ENCODE measurements at places on chromosomes 12 and 14.

GRCh38 chr14:92988786-92989755 lies 66.1 kb downstream of the CHGA start:
- no peak for DNase-seq

DNA sequence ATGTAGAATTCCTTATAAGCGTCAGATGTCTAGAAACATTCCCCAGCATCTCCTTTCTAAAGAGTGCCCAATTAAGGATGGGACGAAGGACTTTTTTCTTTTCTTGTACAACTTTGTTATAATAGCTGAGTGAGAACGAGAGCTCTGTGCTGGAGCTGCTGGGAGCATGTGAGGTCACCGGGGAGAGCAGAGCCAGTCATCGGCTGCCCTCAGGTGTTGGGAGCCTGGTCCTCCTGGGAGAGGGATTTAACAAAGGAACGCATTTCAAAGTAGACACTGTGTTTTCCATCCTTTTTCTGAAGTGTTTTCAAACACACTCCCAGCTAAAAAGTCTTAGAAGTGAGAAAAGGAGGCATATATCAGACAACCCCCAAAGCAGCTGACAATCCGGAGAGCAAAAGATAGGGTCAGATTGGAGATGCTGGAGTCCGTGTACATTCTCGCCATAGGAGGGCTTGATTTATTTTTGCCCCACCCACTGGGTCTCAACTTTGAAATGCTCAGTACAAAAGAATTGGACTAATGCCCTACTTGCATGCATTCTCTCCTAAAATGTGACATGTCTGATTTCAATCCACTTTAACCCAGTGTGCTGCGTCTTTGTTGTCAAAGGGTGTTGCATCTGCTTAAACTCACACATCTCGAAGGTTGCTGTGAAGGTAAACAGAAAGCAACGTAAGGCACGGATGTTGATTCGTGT lies 50.8 kb upstream of the PIWIL1 start:
- DNase-seq, result no peak

DNA sequence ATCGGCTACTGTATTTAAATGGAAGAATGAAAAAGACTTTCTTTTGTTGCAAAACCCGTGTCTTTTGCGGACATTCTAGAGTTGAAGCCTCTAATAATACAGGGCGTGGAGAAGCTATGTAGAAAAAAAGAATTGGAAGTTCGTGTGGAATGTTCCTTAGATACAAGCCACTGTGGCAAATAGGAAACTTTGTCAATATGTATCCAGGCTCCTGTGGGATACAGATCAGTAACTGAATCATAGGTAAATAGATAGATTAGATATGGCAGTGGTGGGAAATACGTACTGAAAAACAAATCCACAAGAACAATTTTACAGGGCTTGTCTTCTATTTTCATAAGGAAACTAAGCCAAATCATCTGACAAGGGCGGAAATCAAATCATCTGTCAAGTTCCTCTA lies 245.4 kb downstream of the EGLN3 start:
- DNase-seq, result no peak

- DNase-seq, result no peak
Observed at GRCh38 chr12:12017135-12017581, 53.6 kb upstream of the BCL2L14 start.

DNA sequence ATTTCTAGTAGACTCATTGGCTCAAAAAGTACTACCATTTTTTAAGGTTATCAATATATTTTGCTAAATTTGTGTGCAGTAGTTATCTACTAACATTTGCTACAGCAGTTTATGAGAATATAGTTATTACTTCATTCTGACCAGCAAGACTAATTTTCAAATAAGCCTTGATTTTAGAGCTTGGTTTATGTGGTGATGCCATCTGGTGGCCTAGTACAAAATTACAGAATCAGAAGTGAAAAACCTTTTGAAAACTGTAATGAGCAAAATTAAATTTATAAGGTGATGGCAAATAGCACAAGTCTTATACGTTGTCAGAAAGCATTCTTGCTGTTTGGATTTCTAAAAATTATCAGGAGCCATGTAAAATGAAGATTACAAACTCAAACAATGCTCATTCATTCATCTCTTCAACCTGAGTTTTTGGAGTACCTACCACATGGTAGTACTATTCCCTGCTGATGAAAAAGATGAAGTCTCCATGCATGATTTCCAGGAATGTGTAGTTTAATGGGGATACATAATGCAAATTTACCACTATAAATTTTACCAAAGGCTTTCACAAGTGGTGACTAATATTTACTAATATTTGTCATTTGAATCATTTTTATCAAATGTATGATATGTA lies 51.0 kb downstream of the MAGOHB start:
- DNase-seq, result no peak

- DNase-seq, result peak; percentile 26
Observed at GRCh38 chr12:26340649-26341048, 145.3 kb downstream of the SSPN start.

- no peak for DNase-seq
Observed at GRCh38 chr14:35821564-35822411, 4.3 kb upstream of the BRMS1L start.

- DNase-seq, result no peak
Observed at GRCh38 chr14:23829736-23830471, 123.7 kb upstream of the DHRS4 start.

- no peak for DNase-seq
Observed at GRCh38 chr14:70239802-70240201, 51.1 kb upstream of the SLC8A3 start.

- no peak for DNase-seq
Observed at GRCh38 chr14:76640923-76641395, 120.3 kb upstream of the VASH1 start.

DNA sequence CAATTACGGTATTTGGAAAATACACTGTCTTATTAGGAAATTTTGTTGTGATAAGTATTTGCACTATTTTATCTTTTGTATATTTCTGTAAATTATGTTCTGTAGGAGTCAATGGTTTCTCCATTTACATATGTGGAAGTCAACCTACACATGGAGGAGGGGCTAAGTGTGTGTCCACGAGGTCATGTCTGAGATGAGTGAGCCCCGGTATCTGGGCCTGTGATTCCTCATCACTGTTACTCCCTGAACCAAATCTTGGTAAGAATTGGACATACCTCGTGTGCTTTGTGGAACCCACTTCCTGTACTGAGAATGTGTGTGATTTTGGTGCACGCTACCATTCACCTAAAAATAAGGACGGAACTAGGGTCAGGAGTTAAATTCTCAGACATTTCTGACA lies 1105.5 kb downstream of the TMEM121 start:
- no peak for DNase-seq

GRCh38 chr14:96627811-96628775 lies 125.9 kb downstream of the PAPOLA start:
- no peak for DNase-seq

GRCh38 chr14:71262441-71262840 lies 355.2 kb downstream of the PCNX1 start:
- no peak for DNase-seq

DNA sequence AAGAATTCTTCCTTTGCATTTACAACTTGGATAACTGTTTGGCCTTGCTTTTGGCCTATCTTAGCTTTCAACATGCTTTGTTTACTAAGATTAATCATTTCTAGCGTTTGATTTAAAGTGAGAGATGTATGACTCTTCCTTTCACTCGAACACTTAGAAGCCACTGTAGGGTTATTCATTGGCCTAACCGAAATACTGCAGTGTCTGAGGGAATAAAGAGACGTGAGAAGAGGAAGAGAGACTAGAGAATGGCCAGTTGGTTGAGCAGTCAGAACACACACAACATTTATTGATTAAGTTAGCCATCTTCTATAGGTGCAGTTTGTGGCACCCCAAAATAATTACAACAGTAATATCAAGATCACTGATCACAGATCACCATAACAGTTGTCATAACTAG lies 62.3 kb upstream of the CCDC175 start:
- no peak for DNase-seq

- DNase-seq, result no peak
Observed at GRCh38 chr14:56744016-56744415, 66.3 kb downstream of the OTX2 start.

GRCh38 chr14:29548948-29549370 lies 378.7 kb downstream of the PRKD1 start:
- DNase-seq, result no peak

- no peak for DNase-seq
Observed at GRCh38 chr12:117444781-117445180, 83.4 kb upstream of the NOS1 start.

- DNase-seq, result no peak
Observed at GRCh38 chr12:111274777-111275176, 94.1 kb downstream of the PHETA1 start.

GRCh38 chr12:100632445-100632892 lies 59.0 kb downstream of the GAS2L3 start:
- no peak for DNase-seq

GRCh38 chr12:86724716-86725115 lies 468.5 kb upstream of the MGAT4C start:
- no peak for DNase-seq

GRCh38 chr14:36171607-36172006 lies 4.9 kb downstream of the PTCSC3 start:
- no peak for DNase-seq

DNA sequence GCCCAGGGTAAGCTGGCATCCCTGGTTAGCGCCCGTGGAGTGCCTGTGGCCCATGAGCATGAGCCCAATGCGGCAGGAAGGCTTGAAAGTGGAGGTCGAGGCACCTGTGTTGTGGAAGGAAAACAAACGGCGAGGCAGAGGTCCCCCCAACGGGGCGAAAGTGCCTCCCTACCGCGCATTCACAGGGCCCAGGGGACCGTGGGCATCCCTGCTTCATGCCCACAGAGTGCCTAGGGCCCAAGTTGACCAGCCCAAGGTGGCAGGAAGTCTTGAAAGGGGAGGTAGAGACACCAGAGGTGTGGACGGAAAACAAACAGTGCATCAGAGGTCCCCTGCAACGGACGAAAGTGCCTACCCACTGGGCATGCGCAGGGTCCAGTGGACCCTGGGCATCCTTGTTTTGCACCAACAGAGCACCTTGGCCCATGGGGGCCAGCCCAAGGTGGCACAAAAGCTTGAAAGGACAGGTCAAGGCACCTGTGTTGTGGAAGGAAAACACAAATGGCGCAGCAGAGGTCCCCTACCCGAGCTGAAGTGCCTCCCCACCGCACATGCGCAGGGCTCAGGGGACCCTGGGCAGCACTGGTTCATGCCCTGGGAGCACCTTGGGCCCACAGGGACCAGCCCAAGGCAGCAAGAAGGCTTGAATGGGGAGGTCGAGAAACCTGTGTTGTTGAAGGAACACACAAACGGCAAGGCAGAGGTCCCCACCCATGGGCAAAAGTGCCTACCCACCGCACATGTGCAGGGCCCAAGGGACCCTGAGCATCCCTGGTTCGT lies 377.5 kb downstream of the ALG10 start:
- no peak for DNase-seq

- DNase-seq, result peak; percentile 45
Observed at GRCh38 chr14:33364466-33364865, 425.8 kb downstream of the NPAS3 start.

- no peak for DNase-seq
Observed at GRCh38 chr14:97592341-97592980, 795.3 kb downstream of the VRK1 start.

GRCh38 chr12:111405859-111406473 lies at the start of gene SH2B3:
TSS of gene SH2B3 (plus strand) at chr12:111405923. CDS start at chr12:111418146, 12,223 bp downstream.
- DNase-seq, result no peak

DNA sequence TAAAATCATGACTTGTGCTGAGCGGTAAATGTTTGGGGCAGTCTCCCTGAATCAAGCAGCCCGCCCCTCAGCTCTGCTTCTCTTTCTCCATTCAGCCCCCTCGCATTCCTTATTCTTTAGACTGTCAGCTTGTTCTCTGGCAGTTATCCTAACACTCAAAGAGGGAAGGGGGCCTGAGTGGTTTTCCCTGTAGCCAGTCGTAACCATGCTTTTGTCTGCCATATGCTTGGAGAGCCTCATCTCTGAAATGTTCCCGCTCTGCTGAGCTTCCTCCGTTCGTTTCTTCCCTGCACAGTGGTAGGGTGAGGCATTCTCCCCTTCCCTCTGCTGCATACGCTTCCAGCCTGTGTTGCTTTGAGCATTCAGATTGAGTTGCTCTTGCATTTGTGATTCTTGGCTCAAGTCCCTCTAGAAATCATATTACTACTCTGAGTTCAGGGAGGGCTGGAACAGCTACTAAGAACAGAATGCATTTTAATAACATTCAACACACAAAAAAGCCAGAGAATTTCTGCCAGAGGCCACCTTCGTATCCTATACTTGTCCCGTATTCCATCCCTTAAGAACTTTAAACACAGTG lies 119.7 kb downstream of the FBXL14 start:
- no peak for DNase-seq

GRCh38 chr14:45051896-45052295 lies 32.0 kb upstream of the PRPF39 start:
- no peak for DNase-seq

DNA sequence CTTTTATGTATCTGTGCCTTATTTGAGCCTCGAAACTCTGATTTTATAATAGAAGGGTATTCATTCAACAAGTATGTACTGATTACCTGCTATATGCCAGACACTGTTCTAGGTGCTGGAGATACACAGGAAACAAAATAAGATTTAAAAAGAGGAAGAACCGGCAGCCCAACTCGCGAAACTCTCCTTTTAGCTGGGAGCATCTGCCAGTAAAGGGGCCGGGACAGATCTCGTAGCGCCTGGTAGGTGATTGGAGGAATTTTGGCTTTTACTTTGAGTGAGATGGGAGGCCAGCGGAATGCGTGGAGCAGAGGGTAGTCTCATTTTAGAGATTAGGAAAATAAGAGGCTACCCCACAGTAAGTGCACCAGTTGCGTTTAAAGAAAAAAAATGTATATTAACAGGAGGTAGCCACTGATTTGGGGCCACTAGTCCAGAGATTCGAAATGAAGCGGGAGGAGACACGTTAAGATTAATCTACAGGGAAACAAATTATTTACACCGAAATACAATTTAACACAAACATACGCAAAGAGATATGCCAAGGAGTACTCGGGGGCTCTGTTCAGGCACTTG lies 520 bp upstream of the MON2 start:
- DNase-seq, result peak; percentile 9

GRCh38 chr14:105389976-105390848 lies 8.1 kb upstream of the TEX22 start:
- no peak for DNase-seq

DNA sequence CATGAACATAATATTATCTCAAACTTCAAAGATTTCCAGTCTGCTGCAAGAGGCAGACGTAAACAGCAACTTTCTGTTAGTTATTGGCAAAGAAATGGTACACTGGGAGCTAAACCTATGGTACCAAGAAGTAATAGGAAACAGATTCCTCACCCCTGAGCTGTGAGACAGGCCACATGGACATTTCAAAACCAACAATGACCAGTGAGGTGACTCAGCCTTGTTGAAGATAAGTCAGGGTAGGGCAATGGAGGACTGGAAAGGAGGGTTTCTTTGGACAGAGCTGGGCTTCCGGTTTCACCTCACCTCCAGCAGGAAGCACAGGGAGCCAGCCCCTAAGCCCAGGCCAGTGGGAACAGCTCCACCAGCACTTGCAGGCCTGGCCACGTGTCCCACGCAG lies 1320.5 kb downstream of the AACS start:
- no peak for DNase-seq

- no peak for DNase-seq
Observed at GRCh38 chr14:75911883-75912282, 69.9 kb downstream of the TGFB3 start.

- DNase-seq, result no peak
Observed at GRCh38 chr12:108728820-108729611, 2.3 kb downstream of the CORO1C start.

GRCh38 chr14:102629011-102629444 lies 36.6 kb downstream of the RCOR1 start:
- no peak for DNase-seq

- no peak for DNase-seq
Observed at GRCh38 chr12:89319122-89319521, 33.2 kb downstream of the DUSP6 start.

- no peak for DNase-seq
Observed at GRCh38 chr14:94697773-94698556, 71.9 kb downstream of the GSC start.

Measured in nucleus accumbens (tissue), 56 donors.